AG10803 (cell line): ENCODE measurements at places on chromosomes 4 and X.

DNA sequence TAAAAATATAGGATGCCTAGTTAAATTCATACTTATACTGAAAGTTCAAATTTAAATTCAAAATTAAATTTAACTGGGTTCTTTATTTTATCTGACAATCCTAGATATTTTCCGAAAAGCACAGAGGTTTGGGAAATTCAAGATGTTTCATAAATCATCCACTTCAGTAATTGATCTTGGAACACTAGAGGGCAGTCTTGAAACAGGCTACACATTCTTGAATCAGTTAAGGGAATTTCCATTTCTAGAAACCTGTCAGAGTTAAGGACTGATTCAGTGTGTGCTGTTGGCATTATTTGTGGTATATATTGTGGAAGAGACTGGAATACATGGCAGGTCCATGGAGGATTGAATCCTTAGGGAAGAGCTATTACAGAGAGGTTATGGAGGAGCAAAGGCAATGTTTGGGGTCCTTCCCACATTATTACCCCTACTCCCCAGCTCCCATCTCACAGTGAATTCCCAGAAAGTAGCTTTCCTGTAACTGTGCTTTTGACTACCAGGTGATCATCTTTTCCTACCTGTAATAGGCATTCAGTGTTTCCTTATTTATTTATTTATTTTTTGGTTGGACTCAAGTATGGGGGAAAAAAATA lies 92.9 kb downstream of the EGF start:
- DNase-seq = peak; percentile 74

DNA sequence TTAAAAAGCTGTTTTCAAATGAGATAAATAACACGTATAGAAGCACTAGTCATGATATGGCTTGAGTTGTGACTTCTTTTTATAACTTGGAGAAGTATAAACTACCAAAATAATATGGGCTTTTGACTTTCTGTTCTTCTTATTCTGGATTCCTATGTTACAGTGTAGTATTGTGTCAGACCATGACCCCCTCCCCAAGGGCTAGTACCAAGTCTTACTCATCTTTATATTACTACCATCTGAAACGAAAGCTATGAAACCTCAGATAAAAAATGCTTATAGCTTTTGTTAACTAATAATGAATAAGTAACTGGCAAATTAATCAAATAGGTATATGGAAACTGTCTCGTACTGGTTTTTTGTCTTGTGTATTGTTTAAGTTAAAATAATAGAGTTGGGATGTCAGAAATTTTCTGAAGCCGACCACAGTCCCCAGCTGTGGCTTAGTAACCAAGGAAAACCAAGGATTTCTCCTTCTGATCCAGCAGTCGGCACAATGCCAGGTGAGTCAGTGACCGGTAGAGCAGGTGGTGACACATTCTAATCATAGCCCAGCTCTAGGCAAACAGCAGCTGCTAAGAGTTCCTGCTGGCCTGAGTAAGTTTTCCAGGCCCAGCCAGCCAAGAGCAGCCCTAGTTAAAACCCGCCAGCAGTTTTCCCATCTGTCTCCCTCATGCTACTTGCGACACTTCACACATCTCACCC lies 163.3 kb upstream of the PRDX4 start:
- peak; percentile 51 for DNase-seq

- DNase-seq = no peak
Measured at GRCh38 chr4:62439051-62439450, 1238.9 kb downstream of the ADGRL3 start.

- DNase-seq = no peak
Measured at GRCh38 chrX:50973199-50973598, 62.7 kb downstream of the BMP15 start.

DNA sequence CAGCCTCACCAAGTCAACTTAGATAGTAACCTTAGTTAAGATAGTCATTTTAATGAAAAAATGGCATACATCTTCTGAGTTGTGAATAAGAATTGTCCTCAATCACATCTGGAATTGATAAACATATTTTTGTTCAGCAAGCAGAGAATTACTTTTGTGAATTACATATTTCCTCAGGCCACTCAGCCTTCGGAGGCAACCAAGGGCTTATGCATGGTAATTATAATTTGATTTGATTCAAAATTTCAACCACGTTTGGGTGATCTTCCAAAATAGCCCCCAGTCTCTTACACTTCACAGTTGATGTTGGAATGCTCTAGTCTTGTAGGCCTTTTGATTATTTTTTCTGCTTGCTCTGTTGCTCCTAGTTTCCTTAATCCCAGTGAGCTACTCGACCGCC lies 63.4 kb downstream of the GALNTL6 start:
- DNase-seq = peak; percentile 25

DNA sequence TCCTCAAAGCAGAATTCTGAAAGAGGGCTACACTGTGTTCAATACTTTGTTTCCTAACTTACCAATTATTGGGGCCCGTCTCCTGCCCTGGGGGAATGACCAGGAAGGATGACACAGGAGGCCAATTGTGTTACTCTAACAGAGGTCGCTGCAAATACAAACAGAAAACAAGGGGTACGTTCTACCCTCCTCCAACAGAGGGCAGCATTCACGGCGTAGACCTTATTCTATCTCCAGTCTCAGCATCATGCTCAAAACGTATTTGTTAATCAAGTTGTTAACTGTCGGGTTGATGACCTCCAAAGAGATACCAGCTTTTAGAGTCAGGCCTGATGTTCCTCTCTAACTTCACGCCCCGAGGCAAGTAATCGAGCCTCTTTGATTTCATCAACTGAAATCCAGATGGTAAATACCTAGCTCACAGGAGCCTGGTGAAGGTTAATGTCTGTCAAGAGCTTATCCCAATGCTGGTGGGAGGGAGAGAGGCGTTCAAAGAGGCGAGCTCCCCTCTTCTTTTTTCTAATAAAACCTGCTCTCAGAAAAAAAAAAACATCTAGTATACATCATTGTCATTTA lies 181.0 kb upstream of the KCNIP4 start:
- DNase-seq = peak; percentile 11
